ENCODE measurements at places on chromosomes 4 and X.

DNA sequence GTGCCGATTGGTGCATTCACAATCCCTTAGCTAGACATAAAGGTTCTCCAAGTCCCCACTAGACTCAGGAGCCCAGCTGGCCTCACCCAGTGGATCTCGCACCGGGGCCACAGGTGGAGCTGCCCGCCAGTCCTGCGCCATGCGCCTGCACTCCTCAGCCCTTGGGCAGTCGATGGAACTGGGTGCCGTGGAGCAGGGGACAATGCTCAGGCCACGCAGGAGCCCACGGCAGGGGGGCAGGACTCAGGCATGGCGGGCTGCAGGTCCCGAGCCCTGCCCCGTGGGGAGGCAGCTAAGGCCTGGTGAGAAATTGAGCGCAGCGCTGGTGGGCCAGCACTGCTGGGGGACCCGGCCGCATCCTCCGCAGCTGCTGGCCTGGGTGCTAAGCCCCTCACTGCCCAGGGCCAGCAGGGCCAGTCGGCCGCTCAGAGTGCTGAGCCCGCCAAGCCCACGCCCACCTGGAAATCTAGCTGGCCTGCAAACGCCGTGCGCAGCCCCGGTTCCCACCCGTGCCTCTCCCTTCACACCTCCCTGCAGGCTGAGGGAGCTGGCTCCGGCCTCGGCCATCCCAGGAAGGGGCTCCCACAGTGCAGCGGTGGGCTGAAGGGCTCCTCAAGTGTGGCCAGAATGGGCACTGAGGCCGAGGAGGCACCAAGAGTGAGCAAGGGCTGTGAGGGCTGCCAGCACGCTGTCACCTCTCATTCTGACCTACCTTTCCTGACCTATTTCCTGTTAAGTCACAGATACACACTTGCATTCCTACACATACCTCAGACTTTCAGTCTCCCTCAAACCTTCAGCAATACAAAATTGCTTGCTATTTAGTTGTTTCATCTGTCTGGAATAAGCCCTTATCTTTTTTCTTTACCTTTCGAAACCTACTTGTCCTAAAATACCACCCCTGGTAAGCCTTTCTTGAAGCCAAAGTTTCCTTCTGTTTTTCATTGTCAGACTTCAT, 20.7 kb downstream of the UBE2K start:
- no peak for DNase-seq

DNA sequence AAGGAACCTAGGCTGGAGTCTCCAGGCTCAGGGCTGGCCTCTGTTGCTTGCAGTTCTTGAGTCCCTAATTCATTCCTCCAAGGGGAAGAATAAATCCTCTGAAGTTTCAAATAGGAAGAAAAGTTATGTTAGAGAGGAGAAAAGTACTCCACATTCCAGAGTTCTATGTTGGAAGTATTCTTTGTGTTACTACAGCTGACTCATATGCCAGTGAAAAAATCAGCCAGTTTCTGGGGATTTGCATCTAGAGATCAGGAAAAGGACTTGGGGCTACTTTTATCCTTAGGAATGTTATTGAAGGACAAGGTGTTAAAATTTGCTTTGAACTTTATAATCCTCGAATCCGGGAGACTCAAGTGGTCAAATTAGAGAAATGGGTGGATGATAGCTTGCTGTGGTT, 11.7 kb upstream of the NUDT9 start:
- DNase-seq: no peak

GRCh38 chr4:124686279-124686678, 26.3 kb downstream of the ANKRD50 start:
- no peak for DNase-seq

- DNase-seq: peak; percentile 39
Measured at GRCh38 chrX:115449742-115450141, 111.2 kb upstream of the PLS3 start.

GRCh38 chrX:44157858-44158257, 184.7 kb upstream of the NDP start:
- DNase-seq: no peak

DNA sequence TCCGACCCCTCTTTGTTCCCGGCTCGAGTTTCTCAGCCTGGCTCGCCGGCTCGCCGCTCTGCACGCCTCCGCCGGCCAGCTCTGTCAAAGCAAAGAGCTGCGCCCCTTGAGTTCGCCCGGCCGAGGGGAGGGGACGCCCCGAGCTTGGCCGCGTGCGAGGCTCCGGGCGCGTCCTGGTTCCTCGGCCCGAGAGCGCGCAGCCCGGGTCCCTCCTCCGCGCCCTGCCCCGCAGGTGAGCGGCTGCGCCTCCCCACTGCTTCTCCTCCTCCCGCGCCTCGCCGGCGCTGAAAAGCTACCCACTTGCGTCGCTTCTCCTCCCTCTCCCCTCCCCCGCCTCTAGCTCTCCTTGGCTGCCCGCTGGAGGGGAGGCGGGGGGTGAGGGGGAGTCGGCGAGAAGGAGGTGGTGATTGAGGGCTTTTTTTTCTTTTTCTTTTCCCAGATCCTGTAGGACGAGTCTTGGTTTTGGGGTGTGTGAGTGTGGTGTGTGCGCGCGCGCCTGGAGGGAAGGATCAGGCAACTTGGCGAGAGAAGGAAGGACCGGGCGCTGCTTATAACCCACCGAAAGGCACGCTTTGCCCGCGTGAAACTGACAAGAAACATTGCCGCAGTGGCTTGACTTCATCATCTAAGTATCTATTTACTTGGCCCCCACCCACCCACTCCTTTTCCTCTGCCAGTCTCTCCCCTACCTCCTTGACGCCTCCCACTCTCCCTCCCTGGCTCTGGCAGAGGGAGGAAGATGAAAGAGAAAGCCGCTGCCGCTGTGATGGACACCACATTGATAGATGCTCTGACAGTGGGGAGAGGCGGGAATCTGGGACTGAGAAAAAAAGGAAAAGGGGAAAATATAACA, at the start of gene LEF1:
LEF1 (minus strand) TSS at position 262 of the 853 bp plus-strand sequence. CDS start 1,165 bp downstream, outside the sequence.
- DNase-seq: peak; percentile 85

DNA sequence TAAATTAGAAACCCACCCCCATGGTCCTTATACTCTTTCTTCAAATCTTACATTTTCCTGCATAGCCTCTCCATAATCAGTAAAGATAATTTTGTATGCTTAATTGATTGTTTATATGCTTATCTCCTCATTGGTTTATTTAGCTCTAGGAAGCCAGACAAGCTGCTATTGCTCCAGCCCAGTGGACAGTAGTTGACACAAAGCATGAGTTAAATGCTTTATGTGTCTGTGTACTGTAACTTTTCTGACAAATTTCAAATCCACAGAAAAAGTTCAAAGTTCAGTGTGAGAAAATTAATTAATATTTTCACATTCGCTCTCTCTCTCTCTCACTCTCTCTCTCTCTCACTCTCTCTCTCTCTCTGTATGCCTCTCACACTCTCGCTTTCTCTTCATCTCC, 181.7 kb downstream of the GABRB1 start:
- DNase-seq: no peak

DNA sequence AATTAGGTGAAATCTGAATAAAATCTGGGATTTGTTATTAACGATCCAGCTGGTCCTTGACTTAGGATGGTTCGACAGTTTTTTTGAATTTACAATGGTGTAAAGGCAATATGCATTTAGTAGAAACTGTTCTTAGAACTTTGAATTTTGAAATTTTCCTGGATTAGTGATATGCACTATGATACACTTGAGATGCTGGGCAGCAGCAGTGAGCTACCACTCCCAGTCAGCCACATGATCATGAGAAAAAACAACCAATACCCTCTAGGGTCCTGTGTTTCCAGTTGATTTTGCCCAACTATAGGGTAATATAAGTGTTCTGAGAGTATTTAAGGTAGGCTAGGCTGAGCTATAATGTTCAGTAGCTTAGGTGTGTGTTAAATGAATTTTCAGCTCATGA, 303.7 kb downstream of the GPAT3 start:
- no peak for DNase-seq

DNA sequence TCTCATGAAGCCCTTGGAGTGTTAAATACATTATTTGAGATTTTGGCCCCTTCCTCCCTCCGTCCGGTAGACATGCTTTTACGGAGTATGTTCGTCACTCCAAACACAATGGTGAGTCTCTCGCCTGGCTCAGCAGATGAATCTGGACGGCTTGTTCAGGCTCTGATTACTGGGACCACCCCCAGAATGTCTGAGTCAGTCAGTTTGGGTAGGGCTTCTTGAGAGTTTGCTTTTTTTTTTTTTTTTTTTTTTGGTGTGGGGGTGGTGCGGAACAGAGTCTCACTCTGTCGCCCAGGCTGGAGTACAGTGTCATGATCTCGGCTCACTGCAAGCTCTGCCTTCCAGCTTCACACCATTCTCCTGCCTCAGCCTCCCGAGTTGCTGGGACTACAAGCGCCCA, 62.4 kb upstream of the MSANTD1 start:
- no peak for DNase-seq

Measured in muscle of back (tissue), 13 donors.